ENCODE measurements at places on chromosomes 7 and 10.

- DNase-seq: no peak
These were observed 347.9 kb upstream of the MEOX2 start for GRCh38 chr7:16034353-16034752.

GRCh38 chr10:86580521-86580891, 58.9 kb upstream of the WAPL start:
- peak; percentile 32 for DNase-seq

GRCh38 chr7:106062006-106062405, 50.1 kb downstream of the SYPL1 start:
- DNase-seq: no peak

DNA sequence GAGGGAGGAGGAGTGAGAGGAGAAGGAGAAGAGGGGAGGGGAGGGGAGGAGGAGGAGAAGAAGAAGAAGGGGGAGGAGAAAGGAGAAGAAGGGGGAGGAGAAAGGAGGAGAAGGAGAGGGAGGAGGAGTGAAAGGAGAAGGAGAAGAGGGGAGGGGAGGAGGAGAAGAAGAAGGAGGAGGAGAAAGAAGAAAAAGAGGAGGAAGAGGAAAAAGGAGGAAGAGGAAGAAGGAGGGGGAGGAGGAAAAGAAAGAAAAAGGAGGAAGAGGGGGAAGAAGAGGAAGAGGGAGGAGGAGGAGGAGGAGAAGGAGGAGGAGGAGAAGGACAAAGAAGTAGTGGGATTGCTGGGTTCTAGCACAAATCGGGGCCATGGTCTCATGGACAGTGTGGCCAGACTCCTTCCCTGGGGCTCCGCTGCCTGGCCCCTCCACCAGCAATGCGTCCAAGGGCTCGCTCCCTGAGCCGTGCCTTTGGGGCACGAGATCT, 4.2 kb upstream of the MAFK start:
- DNase-seq: no peak

GRCh38 chr7:151812967-151813366, 63.9 kb downstream of the PRKAG2 start:
- no peak for DNase-seq

DNA sequence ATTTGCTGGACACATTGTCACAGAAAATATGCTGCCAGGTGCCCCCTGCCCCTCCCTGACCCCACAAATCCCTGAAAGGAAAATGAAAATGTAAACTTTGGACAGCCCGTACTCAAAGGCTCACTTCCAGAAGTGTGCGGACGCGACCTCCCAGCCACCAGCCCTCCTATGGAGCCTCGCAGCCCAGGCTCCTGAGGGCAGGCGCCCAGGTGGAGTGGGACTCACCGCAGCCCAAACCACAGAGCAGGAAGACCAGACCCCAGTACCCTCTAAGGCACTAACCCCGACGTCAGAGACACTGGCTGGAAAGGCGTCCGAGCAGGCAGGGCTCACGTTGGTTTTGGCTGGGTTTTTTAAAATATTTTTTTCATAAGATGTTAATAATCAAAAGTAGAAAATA, 57.3 kb downstream of the CSGALNACT2 start:
- DNase-seq: no peak

- DNase-seq: no peak
These were observed 2.4 kb downstream of the ANKRD22 start for GRCh38 chr10:88849234-88849633.

- DNase-seq: no peak
These were observed 134.8 kb upstream of the SEMA3C start for GRCh38 chr7:81053623-81054022.

DNA sequence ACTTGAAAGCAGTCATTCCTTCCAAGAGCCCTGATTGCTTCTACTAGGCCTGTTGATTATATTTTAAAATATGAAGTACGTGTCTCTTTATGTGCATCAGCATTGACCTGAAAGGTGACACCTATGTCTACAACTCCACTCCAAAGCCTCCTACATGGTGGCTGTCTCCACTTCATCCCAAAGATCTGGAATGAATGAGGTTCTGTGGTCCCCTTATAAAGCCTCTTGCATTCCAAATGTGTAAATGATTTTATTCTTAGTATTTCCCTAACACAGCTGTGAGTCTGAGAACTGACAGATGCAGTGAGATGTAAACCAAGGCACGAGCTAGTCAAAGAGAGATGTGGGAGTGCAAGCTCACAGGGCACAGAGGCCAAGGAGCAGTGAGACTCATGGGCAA, 176.0 kb upstream of the SVIL start:
- no peak for DNase-seq

DNA sequence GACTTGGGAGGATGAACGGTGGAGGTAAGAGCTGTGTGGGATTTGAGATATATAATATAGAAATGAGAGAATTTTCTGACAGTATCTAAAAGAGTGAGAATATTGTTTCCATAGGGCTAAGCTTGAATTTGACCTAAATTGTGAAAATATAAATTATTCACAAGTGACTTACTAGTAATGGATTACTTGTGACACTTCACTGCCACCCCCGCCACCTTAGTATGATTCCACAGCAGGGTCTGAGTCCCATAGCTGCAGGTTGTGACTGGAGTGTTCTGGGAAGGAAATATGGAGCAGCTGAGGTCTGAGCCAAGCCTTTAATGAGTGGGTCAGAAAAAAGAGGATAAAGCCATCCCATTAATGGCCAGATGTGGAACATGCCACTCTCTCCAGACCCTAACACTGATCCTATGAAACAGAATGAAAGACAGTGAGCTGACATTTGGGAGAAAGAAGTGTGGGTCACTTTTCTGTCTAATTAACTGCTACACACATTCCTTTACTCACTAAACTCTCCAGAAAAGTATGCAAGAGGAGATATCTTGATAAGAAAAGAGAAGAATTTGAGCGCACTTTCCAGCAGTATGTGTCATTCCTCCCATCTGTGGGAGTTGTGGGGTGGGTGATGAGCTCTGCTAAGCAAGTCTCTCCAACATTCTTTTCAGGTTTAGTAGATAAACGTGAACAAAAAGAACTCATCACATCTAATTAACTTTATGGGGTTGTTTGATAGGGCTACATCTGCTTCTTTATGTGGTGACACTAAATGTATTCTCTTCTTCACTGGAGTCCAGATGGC, 1193.4 kb downstream of the SORCS3 start:
- no peak for DNase-seq

GRCh38 chr10:102280397-102281101, 35.2 kb downstream of the GBF1 start:
- peak; percentile 78 for DNase-seq

DNA sequence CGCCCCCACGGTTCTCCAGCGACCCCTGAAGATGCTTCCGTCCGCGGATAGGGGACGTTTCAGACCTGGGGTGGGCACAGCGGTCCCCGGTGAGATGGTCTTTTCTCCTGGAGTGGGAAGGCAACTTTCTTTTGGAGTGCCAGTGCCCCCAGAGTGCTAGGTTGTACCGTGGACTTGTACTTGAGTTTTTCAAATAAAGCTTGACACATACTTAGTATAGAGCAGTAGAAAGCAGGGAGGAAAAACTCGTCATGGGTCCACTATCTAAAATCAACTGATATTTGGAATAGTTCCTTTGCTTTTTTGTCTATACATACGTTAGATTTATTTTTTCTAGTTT, 28.4 kb downstream of the RBM20 start:
- no peak for DNase-seq

- DNase-seq: no peak
These were observed 48.4 kb downstream of the FRMD4A start for GRCh38 chr10:14282276-14282675.

DNA sequence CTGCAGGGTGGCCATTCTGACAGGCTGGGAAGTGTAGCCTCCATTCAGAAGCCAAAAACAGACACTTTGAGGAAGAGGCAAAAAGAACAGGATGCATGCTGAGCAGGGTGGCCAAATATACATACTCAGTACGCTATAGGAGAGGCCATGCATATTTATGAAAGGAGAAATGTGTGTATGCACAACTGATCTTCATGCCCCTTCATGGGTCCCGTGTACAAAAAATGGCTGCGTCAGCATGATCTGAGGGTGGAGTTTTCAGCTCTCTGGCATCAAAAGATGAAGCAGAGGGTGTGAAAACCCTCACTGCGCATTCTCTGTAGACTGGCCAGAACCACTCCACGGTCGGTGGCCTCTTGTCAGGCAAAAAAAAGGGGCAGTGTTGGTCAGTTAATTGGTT, 35.5 kb upstream of the OIT3 start:
- no peak for DNase-seq

DNA sequence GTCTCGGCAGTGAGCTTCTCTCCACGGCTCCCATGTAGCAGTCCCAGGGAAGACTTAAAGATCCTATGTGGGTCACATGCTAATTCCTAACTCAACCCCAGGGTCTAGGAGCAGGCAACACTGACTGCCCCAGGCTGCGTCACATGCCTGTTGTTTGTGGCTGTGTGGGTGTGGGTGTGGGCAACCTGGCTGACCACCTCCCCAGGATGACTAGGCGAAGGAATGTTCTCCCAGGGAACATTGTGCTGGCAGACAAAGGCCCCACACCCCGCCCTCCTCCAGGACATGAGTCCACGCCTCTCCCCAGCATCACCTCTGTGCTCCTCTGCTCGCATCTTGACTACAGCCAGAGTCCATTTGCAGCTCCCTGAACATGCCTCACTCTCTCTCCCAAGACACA, 30.3 kb downstream of the SLC29A3 start:
- DNase-seq: no peak

GRCh38 chr10:101238732-101239105, 9.5 kb upstream of the LBX1 start:
- no peak for DNase-seq

GRCh38 chr7:120165227-120165626, 107.7 kb upstream of the KCND2 start:
- DNase-seq: no peak

GRCh38 chr7:138030679-138031351, 28.9 kb upstream of the CREB3L2 start:
- no peak for DNase-seq

GRCh38 chr10:31808258-31809218, 120.1 kb downstream of the ARHGAP12 start:
- DNase-seq: peak; percentile 91

GRCh38 chr10:2081501-2081900, 344.2 kb upstream of the ADARB2 start:
- DNase-seq: no peak

DNA sequence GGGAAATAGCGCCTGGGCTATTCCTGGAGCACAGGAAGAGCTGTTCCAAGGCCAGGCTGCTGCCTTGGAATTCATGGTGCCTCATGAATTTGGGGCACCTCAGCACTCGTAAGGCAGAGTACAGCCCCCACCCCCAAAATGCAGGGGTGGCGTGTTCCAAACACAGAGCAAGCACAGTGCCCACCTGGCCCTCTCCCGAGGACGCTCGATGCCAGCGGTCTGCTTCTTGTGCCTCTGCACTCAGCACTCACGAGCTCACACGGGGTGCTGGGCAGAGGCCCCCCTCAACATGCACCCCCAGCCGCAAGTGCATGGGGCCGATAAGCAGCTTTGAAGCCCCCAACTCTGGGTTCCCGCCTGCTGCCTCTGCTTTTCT, 60.1 kb downstream of the ZRANB1 start:
- DNase-seq: no peak

DNA sequence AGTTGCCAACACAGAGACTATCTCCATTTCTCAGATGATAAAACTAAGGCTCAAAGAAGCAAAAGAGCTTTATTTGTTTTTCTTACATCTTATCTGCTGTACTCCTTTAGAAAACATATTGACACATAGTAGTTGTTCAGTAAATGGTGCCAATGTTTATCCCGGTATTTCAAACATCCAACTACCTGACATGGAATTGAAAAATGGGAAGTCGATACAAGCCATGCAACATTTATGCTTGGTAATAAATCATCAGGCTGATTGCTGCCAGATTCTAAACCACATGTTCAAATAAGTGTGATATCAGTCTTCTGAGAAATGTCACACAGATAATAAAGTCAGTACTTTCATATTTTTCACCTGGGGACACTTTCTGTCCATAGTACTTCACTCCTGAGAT, 65.8 kb upstream of the C10orf120 start:
- no peak for DNase-seq

GRCh38 chr10:98470850-98471249, 24.1 kb upstream of the HPS1 start:
- no peak for DNase-seq

DNA sequence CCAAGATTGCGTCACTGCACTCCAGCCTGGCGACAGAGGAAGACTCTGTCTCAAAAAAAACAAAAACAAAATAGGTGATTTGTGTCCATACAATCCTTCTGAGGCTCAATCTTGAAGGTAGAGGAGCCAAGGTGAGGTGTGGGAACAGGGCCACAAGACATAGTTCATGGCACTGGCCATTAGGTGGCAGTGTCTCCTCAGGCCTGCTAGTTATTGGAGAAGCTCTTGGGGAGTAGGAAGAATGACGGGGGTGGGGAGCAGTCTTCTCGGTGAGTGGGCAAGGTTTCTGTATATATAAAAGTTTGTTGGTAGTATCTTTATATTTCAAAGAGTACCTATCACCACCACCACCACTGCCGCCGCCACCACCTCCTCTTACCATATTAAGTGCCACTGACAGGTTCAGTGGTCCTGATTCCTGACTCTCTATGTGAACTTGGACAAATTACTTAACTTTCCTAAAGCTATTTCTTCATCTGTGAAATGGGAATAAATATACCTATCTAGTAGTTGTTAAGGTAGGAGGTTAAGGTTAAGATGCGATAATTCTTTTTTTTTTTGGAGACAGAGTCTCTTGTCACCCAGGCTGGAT, 24.0 kb downstream of the CCSER2 start:
- no peak for DNase-seq

- DNase-seq: no peak
These were observed 162.7 kb upstream of the TBX20 start for GRCh38 chr7:35416568-35416967.

- DNase-seq: no peak
These were observed 152.4 kb downstream of the DGKI start for GRCh38 chr7:137694405-137694804.

- no peak for DNase-seq
These were observed 154.1 kb downstream of the CALN1 start for GRCh38 chr7:72258074-72258473.

GRCh38 chr10:19853831-19854230, 37.6 kb downstream of the PLXDC2 start:
- DNase-seq: no peak

DNA sequence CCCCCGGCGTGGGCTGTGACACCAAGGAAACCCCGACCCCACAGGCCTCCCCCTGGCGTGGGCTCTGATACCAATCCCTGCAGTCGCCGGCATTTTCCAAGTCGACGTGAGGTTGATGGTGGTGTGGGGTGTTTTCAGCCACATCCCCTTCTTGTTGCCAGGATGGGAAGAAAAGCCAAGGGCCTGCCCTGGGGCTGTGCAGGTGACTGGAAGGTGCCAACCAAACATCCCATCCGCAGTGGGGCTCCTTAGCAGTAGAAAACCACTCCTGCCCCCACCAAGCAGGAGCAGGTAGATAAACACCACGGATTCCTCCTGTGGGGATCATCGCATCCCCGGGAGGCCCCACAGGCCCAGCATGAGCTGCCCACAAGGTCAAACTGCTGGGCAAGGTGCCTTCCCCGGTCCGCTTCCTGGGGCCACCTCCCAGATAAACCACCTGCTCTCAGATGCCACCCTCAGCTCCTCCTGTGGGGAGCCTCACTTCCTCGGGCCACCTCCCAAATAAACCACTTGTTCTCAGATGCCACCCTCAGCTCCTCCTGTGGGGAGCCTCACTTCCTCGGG, 88.5 kb upstream of the DIP2C start:
- no peak for DNase-seq

GRCh38 chr7:46752881-46753366, 829.0 kb downstream of the TNS3 start:
- DNase-seq: peak; percentile 88

GRCh38 chr7:2800931-2801688, 43.0 kb downstream of the GNA12 start:
- peak; percentile 53 for DNase-seq
